ENCODE measurements at places on chromosomes 7 and 10.

DNA sequence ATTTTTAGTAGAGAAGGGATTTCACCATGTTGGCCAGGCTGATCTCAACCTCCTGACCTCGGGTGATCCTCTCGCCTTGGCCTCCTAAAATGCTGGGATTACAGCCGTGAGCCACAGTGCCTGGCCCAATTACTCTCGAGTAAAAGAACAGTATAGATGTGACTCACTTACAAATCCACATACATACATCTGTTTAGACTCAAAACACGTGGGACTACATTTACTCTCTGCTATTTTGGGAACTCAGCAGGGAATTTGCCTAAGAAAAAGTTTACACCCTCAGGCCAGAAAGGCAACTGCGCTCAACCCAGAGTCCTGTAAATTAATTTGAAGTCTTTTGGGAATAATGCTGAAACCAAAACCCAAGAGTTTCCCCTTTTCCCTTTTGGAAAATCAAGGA is 289.7 kb downstream of the KLF6 start:
- no peak for DNase-seq

DNA sequence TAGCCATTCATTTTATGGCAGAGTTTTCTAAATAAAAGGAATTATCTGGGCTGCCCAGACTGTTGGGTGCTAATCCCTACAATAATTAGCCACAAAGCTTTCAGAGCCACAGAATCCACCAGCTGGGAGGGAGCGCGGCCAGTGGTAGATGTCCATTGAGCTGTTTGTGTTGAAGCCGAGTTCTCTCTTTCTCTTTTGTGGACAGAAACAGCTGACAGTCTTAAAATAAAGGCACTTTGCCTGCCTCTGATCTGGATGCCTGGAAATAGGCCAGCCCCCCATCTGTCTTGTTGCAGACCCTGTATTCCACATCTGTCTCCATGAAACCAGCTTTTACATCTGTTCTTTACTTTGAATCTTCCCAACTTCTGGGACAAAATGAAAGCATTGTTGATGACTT is 66.1 kb downstream of the MTPN start:
- DNase-seq = no peak

GRCh38 chr7:40219917-40220316 is 85.1 kb downstream of the SUGCT start:
- no peak for DNase-seq

- DNase-seq = no peak
Measured at GRCh38 chr7:108037741-108038140, 34.8 kb upstream of the LAMB1 start.

- no peak for DNase-seq
Measured at GRCh38 chr10:73073627-73074026, 23.0 kb downstream of the P4HA1 start.

DNA sequence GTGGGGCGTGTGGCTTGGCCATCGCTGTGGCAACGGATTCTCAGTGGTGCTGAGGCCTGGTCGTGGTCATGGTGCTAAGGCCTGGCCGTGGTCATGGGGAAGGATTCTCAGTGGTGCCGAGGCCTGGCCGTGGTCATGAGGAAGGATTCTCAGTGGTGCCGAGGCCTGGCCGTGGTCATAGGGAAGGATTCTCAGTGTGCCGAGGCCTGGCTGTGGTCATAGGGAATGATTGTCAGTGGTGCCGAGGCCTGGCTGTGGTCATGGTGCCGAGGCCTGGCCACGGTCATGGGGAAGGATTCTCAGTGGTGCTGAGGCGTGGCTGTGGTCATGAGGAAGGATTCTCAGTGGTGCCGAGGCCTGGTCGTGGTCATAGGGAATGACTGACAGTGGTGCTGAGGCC is 327.9 kb downstream of the ADARB2 start:
- no peak for DNase-seq

- no peak for DNase-seq
Measured at GRCh38 chr10:86871563-86872183, 85.7 kb downstream of the MMRN2 start.

Measured in activated CD8-positive, alpha-beta memory T cell treated with anti-CD3 and anti-CD28 coated beads for 24 hours (primary cell).